ENCODE measurements at places on chromosomes 1 and 21. TPM values are rescaled to one million over a fixed set of nuclear protein-coding genes. Genes with fewer than 3 reads are reported as not detected.
A peak's percentile ranks its signal among the peaks of the same experiment; 100 is the strongest.

GRCh38 chr1:200653022-200653462, 16.7 kb downstream of the DDX59 start:
- no peak overlapping the region for H3K27ac ChIP-seq
- DNase-seq: no peak
- H3K36me3 ChIP-seq: peaks cover 100% of the 10 kb centered on the region
- H3K4me1 ChIP-seq: no peaks in the 10 kb centered on the region
- H3K4me3 ChIP-seq: no peak overlapping the region

- no peaks in the 10 kb centered on the region for H3K36me3 ChIP-seq
- H3K27me3 ChIP-seq: no peaks in the 10 kb centered on the region
- no peak overlapping the region for H3K27ac ChIP-seq
- H3K4me3 ChIP-seq: no peak overlapping the region
- H3K4me1 ChIP-seq: no peaks in the 10 kb centered on the region
Measured at GRCh38 chr1:45880930-45881329, 77.5 kb downstream of the MAST2 start.

The BRINP3 gene
- not detected for total RNA-seq

The TSPAN2 gene
- total RNA-seq: 0.83 TPM

GRCh38 chr1:116560704-116561490, 9.9 kb downstream of the CD58 start:
- peaks cover 20% of the 10 kb centered on the region for H3K4me1 ChIP-seq
- no peak overlapping the region for H3K27ac ChIP-seq
- H3K4me3 ChIP-seq: no peak overlapping the region
- no peaks in the 10 kb centered on the region for H3K27me3 ChIP-seq
- H3K36me3 ChIP-seq: no peaks in the 10 kb centered on the region

DNA sequence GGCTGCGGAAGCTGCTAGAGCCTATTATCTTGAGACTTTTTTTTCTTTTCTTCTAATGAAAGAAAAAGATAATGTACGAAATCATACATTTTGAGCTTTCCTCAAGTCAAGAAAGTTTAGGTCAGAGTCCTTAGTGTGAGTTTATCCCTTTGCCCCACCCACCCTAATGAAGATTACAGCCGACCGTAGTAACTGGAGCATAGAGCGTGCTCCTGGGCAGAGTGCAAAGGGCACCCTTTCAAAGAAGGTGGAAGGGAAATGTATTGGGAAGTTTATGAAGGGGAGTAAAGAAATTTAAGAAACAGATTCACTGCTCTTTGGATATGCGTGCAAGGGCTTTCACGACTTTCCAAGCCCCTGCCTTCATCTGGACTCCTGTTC, 17.2 kb downstream of the GNG12 start:
- no peak for DNase-seq
- no peaks in the 10 kb centered on the region for H3K36me3 ChIP-seq

DNA sequence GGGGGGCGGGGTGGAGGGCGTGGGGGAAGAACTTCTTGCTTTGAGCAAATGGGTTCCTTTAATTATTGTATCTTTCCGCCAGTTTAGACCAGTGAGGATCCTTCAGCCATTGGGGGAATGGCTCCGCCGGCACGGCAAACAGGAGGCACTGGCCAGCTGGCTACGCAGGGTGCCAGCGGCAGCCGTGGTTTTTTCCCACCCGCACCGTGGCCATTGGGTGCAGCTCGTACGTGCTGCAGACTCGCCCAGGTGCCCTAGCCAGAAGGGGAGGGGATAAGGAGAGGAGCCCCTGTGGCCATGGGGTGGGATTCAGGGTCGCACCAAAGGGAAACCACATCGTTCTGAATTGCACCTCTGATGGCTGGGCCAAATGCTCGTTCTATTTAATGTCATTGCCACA, 65.6 kb downstream of the RGSL1 start:
- no peaks in the 10 kb centered on the region for H3K4me1 ChIP-seq
- H3K27ac ChIP-seq: no peak overlapping the region
- no peak overlapping the region for H3K4me3 ChIP-seq

- H3K4me3 ChIP-seq: no peak overlapping the region
- DNase-seq: no peak
- no peaks in the 10 kb centered on the region for H3K27me3 ChIP-seq
Measured at GRCh38 chr1:116820369-116820768, 66.1 kb downstream of the CD2 start.

DNA sequence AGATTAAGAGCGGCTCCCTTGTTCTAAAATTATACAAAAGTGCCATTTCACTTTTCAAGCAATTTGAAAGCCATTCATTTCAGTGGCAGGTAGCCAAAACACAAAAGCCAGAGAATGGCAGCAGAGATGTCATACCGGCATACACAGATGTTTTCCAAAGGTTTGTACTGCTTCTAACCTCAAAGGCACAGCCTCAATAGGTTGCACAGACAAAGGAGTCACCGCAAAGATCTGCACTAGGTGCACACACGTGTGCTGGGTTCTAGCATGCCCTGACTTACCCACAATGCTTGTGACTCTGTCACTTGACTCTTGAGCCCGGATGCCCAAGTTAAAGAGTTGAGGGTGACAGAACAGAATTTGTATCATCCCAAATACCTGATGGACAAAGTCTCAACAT, 448.9 kb upstream of the ADGRL2 start:
- H3K27me3 ChIP-seq: no peaks in the 10 kb centered on the region
- H3K27ac ChIP-seq: no peak overlapping the region
- H3K4me3 ChIP-seq: no peak overlapping the region
- DNase-seq: no peak
- H3K4me1 ChIP-seq: no peaks in the 10 kb centered on the region

The SLC50A1 gene
- total RNA-seq: 21.4 TPM

The LAD1 gene
- total RNA-seq: 377 TPM

DNA sequence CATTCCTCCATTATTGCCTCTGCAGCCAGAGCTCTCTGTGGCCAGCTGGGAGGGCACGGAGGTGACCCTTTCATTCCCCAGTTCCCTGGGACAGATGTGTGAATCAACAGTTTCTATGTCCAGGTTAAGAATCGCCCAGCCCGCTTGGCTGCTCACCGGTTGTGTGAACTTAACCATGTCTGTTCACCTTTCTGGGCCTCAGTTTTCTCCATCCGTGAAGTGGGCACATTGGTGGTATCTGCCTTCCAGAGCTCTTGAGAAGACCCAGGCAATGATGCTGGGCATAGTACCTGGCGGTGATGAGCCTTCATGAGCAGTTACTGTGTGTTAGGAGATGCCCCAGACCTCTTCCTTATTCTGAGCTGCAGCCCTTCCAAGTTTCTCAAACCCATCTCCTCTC, 238.3 kb downstream of the MATN1 start:
- no peaks in the 10 kb centered on the region for H3K27me3 ChIP-seq
- H3K36me3 ChIP-seq: no peaks in the 10 kb centered on the region
- H3K27ac ChIP-seq: no peak overlapping the region
- no peak overlapping the region for H3K4me3 ChIP-seq

The LIN28A gene
- total RNA-seq: not detected

- no peaks in the 10 kb centered on the region for H3K36me3 ChIP-seq
- no peak overlapping the region for H3K27ac ChIP-seq
- DNase-seq: no peak
- no peak overlapping the region for H3K4me3 ChIP-seq
Measured at GRCh38 chr1:174262349-174263241, 103.3 kb downstream of the RABGAP1L start.

DNA sequence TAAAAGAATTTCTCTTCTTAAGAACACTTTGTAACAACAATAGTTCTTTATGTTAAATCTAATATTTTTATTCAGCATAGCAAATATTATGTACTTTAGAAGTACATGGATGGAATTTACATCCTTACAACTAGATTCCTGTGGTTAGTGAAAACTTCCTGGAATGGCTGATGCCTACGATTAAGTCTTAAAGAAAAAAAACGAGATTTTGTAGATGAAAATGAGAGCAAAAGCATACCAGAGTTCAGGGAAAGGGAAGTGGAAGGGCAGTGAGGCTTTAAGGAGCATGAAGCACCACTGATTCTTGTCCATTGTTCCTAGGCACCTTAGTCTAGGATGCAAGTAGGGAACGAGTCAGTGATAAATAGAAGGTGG, 26.7 kb downstream of the CFH start:
- H3K4me3 ChIP-seq: no peak overlapping the region
- no peaks in the 10 kb centered on the region for H3K36me3 ChIP-seq
- DNase-seq: no peak
- no peaks in the 10 kb centered on the region for H3K27me3 ChIP-seq
- H3K27ac ChIP-seq: no peak overlapping the region

GRCh38 chr1:20640183-20640597, 6.9 kb downstream of the PINK1 start:
- H3K36me3 ChIP-seq: peaks cover 85% of the 10 kb centered on the region
- no peaks in the 10 kb centered on the region for H3K27me3 ChIP-seq
- peaks cover under 1% of the 10 kb centered on the region for H3K4me1 ChIP-seq
- H3K27ac ChIP-seq: no peak overlapping the region
- no peak for DNase-seq
- H3K4me3 ChIP-seq: no peak overlapping the region

The CDA gene
- 44.6 TPM for total RNA-seq

- H3K27me3 ChIP-seq: peaks cover 53% of the 10 kb centered on the region
- no peak for DNase-seq
- peak overlapping the region; percentile 39 for H3K4me3 ChIP-seq
- peak overlapping the region; percentile 74 for H3K27ac ChIP-seq
- peaks cover 20% of the 10 kb centered on the region for H3K4me1 ChIP-seq
Measured at GRCh38 chr1:31715087-31715872, 11.5 kb upstream of the COL16A1 start.

- no peaks in the 10 kb centered on the region for H3K36me3 ChIP-seq
- no peak overlapping the region for H3K4me3 ChIP-seq
- no peak overlapping the region for H3K27ac ChIP-seq
- no peak for DNase-seq
Measured at GRCh38 chr1:183831311-183831710, 26.4 kb downstream of the RGL1 start.

The B3GALT2 gene
- 0.35 TPM for total RNA-seq

The UBXN10 gene
- 0.48 TPM for total RNA-seq

The CDK18 gene
- 2.5 TPM for total RNA-seq

GRCh38 chr1:236161230-236161629, 18.9 kb downstream of the GPR137B start:
- no peaks in the 10 kb centered on the region for H3K36me3 ChIP-seq
- no peaks in the 10 kb centered on the region for H3K4me1 ChIP-seq
- no peaks in the 10 kb centered on the region for H3K27me3 ChIP-seq
- no peak for DNase-seq

GRCh38 chr1:196680107-196680506, 28.3 kb downstream of the CFH start:
- no peaks in the 10 kb centered on the region for H3K27me3 ChIP-seq
- H3K27ac ChIP-seq: no peak overlapping the region
- H3K4me3 ChIP-seq: no peak overlapping the region

The ACTL8 gene
- total RNA-seq: not detected

GRCh38 chr1:204417074-204417997, 5.7 kb upstream of the PPP1R15B start:
- no peaks in the 10 kb centered on the region for H3K36me3 ChIP-seq
- H3K27me3 ChIP-seq: no peaks in the 10 kb centered on the region
- no peak for DNase-seq
- no peak overlapping the region for H3K4me3 ChIP-seq
- peaks cover 24% of the 10 kb centered on the region for H3K4me1 ChIP-seq
- peak overlapping the region; percentile 91 for H3K27ac ChIP-seq

- peaks cover 4% of the 10 kb centered on the region for H3K4me1 ChIP-seq
- no peaks in the 10 kb centered on the region for H3K27me3 ChIP-seq
- H3K27ac ChIP-seq: no peak overlapping the region
Measured at GRCh38 chr21:38221594-38221993, 35.2 kb upstream of the KCNJ15 start.

DNA sequence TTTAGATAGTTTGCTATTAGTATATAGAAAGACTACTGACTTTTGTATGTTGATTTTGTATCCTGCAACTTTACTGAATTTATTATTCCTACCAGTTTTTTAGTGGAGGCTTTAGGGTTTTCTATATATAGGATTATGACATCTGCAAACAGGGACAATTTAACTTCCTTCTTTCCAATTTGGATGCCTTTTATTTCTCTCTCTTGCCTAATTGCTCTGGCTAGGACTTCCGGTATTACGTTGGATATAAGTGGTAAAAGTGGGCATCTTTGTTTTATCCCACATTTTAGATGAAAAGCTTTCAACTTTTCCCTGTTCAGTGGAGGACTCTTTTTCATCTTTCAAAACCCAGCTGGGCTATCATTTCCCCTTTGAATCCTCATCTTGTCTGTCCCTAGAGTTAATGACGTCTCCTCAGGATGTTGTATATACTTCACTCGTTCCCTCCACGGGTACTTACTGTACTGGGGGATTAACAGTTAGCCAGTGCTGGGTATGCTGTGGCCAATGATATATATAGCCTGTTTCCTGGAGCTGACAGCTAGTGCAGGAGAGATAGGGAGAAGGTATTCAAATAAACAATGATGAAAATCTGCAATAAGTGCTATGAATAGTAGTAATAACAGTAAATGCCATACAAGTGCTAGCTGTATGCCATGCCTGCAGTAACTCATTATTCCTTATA, 9.8 kb downstream of the ACOT11 start:
- no peaks in the 10 kb centered on the region for H3K27me3 ChIP-seq
- H3K4me1 ChIP-seq: no peaks in the 10 kb centered on the region
- DNase-seq: no peak
- H3K36me3 ChIP-seq: no peaks in the 10 kb centered on the region
- H3K27ac ChIP-seq: no peak overlapping the region

The SHISA4 gene
- 3.3 TPM for total RNA-seq

The NBPF3 gene
- total RNA-seq: 10.7 TPM

DNA sequence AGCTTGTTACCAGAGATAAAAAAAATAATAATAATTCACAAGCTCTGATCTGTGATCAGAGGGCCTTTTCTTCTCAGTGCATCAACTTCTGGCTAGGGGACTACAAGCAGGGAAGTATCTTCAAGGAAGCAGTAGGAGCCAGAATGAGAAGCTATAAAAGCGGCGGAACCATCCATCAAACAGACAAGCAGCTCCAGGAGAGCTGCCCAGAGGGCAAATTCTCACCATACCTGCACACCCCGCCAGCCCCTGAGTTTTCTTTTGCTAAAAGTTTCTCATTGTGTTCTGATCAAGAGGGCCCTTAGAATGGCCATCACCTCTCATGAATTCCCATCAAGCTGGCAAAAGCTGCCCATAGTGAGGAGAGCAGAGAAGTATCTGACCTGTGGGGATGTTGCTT, 99.4 kb downstream of the SMYD2 start:
- H3K4me3 ChIP-seq: no peak overlapping the region
- H3K36me3 ChIP-seq: peaks cover 66% of the 10 kb centered on the region
- peaks cover 30% of the 10 kb centered on the region for H3K4me1 ChIP-seq

The MYOM3 gene
- 0.30 TPM for total RNA-seq

GRCh38 chr1:225863167-225863566, 19.0 kb downstream of the TMEM63A start:
- no peak for DNase-seq
- H3K4me3 ChIP-seq: no peak overlapping the region
- no peaks in the 10 kb centered on the region for H3K27me3 ChIP-seq
- H3K36me3 ChIP-seq: peaks cover 35% of the 10 kb centered on the region

The PARP1 gene
- 119 TPM for total RNA-seq

All from esophagus squamous epithelium (tissue), 5 donors.